ENCODE measurements at places on chromosomes 7 and 10.
A peak's percentile ranks its signal among the peaks of the same experiment; 100 is the strongest.

- no peak for DNase-seq
These were observed 250.0 kb downstream of the BMPER start for GRCh38 chr7:34155220-34155908.

GRCh38 chr10:29344073-29344820, 55.4 kb downstream of the LYZL1 start:
- DNase-seq: no peak

DNA sequence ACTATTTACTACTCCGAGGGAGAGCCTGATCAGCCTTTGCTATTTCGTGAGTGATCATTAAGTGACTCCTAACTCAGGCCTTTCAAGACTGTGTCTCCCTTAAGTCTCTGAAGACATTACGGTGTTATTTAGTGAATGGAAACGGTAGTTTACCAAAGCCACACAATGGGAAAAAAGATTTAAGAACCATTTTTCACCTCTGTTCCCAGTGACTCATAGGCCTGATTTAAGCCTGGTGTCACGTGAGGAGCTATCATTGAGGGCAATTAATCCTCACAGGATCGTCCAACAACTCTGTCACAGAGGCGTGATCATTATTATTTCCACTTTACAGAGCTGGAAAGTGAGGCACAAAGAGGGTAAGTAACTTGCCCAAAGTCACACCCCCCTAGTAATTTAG, 20.3 kb downstream of the C10orf90 start:
- no peak for DNase-seq

DNA sequence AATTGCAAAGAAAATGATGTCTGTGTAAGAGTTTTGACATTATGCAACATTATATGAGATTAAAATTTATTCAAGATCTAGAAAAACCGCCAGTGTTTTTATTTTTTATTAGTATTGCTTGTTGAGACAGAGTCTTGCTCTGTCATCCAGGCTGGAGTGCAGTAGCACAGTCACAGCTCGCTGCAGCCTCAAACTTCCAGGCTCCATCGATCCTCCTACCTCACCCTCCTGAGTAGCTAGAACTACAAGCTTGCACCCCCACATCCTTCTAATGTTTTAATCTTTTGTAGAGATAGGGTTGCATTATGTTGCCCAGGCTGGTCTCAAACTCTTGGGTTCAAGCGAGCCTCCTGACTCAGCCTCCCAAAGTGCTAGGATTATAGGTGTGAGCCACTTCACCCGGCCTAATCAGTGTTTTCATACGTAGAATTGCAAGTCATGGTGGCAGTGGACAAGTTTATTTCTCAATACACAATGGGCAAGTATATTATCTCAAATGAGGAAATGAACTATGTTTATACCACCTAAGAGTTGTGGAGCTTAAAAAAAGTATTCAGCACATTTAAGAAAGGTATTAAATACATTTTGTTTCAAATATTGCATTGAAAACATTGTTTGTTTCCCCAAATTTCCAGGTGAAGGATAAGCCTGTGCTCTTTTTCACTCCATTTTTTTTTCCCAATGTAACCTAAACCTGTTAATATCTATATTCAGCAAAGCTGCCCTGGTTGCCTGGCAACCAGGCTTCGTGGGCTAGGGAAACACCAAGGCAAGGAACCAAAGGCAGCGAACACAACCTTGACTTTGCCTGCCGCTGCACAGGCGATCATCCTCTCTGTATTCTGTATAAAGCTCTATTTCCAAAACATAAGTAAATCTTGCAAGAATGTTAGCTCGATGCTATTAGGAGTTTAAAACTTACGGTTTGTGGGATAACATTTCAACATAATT, 163.9 kb downstream of the CACNB2 start:
- DNase-seq: no peak

- DNase-seq: no peak
These were observed 639.2 kb upstream of the POT1 start for GRCh38 chr7:125568799-125569198.

GRCh38 chr7:25187932-25188331, 40.4 kb downstream of the NPVF start:
- no peak for DNase-seq

GRCh38 chr7:139224219-139224618, 6.8 kb upstream of the UBN2 start:
- no peak for DNase-seq

DNA sequence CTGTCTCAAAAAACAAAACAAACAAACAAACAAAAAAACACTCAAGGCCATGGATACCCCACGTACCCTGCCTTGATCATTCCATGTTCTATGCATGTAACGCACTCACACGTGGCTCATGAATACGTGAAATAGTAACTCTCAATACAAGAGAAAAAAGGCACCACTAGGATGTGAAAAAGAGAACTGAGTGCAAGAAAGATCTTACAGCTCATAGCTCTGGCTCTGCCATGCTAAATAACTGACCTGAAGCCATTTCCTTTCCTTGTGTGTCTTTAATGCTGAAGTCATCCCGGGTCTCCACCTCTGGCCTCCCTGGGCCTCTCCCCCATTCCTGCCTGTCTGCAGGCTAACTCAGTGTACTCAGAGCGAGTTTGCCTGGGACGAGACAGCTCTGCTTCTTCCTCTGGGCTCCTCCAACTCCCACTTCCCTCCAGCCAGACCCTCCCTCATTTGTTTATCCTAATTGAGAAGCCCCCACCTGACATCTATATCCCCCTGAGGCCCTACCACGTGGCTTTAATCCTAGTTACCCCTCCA, 117.3 kb downstream of the PRPF18 start:
- no peak for DNase-seq

DNA sequence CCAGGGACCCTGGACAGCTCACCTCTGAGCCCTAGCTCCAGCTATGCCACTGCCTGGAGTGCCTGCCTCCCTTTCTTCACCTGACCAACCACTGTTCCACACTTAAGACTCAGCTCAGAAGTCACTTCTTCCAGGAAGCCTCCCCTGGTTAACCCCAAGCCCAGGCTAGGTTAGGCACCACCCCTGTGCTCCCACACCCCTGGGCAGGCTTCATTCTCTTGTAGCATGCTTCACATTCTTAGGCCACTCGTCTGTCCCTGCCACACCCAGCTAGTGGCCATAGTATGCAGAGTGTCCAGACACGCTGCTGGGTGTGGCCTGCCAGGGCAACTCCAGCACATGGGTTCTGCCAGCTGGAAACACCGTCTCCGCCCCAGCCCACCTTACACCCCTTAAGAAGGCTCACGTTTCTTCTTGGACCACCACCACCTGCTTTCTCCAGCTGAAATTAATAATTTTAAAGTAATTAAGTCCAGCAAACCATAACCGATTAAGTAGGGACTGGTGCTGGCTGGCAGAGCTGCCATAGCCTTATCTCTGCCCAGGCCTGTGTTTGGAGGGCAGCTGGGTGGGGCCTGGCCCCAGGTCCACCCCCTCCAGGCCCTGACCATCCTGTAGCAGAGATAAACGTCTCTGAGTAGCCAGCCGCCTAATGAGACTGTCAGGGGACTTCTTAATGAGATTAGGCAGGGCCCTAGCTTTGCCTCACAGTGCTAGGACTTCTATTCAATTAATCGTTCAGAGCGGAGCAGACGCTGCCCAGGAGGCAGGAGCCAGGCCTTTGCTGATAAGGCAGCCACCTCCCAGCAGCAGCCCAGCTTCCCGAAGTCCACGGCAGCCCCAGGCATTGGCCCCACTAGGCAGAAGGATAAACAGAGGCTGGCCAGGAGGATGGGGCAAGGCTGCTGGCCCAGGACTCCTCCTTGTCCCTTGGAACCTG, 20.5 kb downstream of the GRID1 start:
- DNase-seq: no peak

- peak; percentile 12 for DNase-seq
These were observed 29.9 kb downstream of the ADRB1 start for GRCh38 chr10:114073395-114074186.

DNA sequence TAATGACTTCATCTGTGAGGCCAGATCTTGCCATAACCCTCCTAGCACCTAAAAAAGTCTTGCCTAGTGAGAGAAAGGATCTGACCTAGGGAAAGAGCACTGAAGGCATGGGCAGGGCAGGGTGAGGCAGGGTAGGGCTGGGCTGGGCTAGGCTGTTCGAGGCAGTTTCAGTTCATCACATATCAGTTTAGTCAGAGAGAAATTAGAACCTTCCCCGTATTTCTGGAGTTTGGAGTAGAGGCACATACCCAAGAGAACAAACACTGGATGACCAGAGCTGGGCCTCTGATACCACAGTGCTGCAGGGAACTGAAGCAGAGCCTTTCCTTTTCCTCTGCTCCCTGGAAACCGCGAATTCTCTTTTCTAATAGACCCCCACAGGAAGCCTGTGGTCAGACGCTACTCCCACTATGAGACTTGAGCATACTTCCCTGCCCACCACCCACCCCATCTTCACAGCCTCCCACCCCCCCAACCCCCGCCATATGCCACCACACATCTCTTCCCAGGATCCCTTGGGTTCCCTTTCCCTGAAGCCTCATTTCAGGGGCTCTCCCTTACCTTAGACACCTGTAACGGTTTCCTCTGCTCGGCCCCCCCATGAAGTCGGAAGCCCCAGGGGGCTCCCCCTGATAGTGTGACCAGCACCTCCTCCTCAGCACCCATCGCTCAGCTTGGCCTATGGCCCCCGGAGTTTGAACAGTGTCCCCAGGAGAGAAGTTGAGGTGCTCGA, 406 bp downstream of the SYNPO2L start:
- DNase-seq: no peak

GRCh38 chr10:100670828-100671479, 74.4 kb upstream of the PAX2 start:
- peak; percentile 35 for DNase-seq

GRCh38 chr7:24880886-24881285, 99.1 kb downstream of the OSBPL3 start:
- no peak for DNase-seq

DNA sequence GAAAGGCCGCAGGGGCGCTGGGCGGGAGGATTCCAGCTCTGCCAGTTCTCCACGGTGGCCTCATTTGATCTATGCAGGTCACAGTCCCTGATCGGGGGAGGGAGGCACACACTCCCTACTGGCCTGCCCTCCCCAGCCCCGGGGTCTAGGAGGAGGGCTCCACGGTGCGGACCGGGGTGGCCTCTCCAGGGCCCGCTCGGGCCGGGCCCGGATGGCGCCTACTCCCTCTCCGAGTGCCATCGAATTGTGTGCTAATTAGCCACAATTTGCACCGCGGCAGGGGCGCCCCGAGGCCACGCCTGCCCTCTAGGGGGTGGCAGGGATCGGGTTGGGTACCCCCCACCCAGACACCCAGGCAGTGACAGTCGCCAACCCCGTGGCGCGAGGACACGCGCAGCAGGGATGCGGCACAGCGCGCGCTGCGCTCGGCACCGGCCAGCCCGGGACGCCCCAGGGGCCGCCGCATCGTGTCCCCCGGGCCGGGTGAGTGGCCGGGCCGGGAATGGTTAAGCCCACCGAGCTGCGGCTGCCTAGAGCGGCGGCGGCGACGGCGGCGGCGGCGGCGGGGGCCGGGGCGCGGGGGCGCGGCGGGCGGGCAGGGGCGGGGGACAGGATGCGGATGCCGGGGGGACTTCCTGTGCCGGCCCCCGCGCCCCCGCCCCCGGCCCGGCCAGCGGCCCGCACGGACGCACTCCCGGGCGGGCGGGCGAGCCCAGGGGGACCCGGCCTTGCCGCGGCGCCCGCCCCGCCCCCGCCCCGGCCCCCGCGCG, at the start of gene ZNF853:
ZNF853 (plus strand) TSS at position 658 of the 770 bp plus-strand sequence. CDS start 565 bp downstream, outside the sequence.
- peak; percentile 29 for DNase-seq

DNA sequence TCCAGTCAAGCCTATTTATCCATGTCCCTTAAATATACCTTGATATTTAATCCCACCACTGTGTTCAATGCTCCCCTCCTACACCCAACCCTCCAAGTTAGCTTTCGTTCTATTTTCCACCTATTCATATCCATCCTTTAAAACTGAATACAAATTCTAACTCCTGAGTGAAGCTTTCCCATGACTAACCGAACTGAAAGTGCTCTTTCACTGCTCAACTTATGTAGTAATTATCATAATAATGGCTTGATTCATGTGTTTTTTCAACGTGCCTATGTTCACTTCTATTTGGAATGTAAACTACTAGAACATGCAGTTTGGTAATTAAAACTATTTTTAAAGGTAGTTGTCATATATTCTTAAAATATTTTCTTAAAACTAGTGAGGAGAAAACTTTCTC, 58.0 kb downstream of the NDUFB2 start:
- DNase-seq: no peak

DNA sequence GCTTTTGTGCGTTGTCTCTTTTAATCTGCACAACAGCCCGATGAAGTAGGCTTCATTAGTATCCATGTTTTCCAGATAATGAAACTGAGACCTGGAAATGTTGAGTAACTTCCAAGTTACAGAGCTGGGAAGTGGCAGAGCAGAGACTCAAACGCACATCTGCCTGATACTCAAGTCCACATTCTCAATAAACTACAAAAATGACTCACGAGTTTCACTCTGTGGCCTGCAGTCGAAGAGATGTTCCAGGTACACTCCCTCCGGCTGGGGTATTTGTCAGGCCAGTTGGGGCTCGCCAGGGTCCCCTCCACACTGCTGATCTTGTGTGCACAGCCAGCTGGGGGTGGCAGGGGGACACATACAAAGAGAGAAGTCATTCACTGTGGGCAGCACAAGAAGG, 17.7 kb upstream of the OPALIN start:
- no peak for DNase-seq

GRCh38 chr7:115578576-115578975, 452.0 kb downstream of the TFEC start:
- DNase-seq: no peak

- DNase-seq: no peak
These were observed 21.1 kb upstream of the FOXI2 start for GRCh38 chr10:127715782-127716378.

GRCh38 chr10:84755311-84755710, 426.9 kb downstream of the CCSER2 start:
- no peak for DNase-seq

DNA sequence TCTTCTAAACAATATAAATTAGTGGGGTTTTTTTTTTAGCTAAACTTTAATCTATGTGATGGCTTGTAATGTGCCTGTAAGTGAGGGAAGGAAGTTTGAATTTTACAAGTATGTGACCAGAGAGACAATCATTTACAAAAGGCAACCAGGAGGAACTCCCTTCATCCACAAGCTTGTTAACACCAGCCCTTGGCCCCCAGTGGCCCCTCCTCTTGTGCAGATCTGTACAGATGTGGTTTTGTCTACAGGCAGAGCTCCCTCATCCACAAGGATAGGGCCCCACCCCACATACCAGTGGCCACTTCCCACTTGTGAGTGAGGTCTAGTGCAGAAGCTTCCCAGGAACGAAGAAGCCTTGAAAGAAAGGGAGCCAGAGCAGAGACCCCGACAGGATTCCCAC, 234.1 kb upstream of the KMT2E start:
- no peak for DNase-seq

DNA sequence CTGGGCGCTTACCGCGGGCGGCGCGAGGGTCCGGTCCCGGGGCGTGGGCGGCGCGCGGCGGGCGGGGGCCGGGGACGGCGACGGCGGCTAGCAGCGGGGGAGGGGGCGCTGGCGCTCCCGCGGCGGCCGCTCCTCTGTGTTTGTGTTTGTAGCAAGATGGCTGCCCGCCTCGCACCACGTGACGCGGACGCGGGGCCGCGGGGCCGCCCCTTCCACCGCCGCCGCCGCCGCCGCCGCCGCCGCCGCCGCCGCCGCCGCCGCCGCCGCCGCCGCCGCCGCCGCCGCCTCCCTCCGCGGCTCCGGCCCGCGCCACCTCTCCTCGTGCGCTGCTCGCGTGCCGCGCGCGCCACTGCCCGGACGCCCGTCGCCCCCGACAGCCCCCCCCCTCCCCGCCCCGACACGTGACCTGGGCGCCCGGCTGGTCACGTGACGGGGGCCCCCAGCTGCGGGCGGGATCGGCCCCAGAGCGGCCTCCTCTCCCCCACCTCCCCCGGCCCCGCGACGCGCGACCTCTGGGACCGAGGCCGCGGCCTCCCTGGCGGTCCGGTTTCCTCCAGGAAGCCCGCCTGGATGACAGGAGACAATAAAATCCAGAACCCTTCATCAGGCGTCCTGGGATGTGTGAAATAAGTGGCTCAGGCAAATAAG, at the start of gene GIGYF1:
GIGYF1 (minus strand) TSS at position 153 of the 648 bp plus-strand sequence. CDS start 6,012 bp downstream, outside the sequence.
- DNase-seq: peak; percentile 71

- peak; percentile 38 for DNase-seq
These were observed 10.5 kb upstream of the TRIM24 start for GRCh38 chr7:138449580-138449979.

Data from CD4-positive, alpha-beta T cell treated with Interleukin-1 beta for 1 hour (primary cell).